ENCODE measurements at places on chromosomes 7 and 10.
A peak's percentile ranks its signal among the peaks of the same experiment; 100 is the strongest.

GRCh38 chr10:75969031-75969430 is 537.6 kb downstream of the LRMDA start:
- DNase-seq, result no peak

GRCh38 chr10:119653209-119653608 is 2.0 kb downstream of the BAG3 start:
- DNase-seq, result no peak

GRCh38 chr7:4772306-4772705 is 3.1 kb upstream of the AP5Z1 start:
- no peak for DNase-seq

DNA sequence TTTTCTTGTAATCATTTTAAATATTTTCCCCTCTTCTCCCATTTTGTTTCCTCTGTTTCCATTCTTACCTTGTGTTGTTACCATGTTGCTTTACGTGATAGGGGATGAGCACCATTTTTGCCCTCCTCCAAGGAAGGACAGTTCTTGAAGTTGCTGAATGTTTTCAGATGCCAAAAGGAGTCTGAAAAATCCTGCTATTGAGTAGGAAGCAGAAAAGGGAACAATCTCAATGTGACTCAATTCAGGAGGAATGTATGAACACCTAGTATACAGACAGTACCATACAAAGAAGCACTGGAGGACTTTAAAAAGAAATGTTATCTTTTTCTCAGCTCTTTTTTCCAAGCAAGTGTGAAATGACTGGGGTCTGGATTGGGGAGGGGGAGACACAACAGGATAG is 5.1 kb upstream of the NAMPT start:
- no peak for DNase-seq

DNA sequence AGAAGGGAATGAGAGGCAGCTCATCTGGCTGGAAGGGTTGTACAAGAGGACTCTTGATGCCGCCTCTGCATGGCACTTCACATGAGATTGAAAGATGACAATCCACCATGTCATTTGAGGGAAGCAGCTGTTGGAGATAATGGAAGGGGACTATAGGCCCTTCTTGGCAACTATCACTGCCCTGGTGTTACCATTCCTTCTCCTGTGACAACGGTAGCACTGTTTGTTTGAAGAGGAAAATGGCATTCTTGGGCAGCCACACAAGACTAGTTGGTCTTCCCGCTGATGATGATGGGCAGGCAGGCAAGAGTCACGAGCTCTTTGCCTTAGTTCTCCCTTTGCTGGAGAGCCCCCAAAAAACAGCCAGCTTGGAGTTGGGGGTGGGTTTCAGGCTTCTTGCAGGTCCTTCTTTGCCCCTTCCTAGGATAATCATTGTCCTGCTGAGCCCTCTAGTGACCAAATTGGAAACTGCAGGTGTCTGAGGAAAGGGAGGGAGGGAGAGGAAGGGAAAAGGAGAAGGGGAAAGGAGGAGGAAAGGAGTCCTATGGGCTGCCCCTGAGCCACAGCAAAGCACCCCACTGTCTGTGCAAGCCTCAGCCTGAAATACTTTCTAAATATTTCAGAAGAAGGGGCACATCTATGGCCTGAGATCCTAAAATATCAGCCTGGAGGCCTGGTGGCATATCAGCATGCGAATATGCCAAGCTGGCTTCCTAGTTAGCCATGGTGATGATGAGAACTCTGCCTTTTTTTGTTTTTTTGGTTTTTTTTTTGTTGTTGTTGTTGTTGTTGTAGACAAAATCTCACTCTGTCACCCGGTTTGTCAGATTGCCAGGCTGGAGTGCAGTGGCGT is 165.6 kb upstream of the KMT2E start:
- DNase-seq, result peak; percentile 54

- no peak for DNase-seq
Observed at GRCh38 chr7:47884675-47885074, 63.6 kb downstream of the PKD1L1 start.

GRCh38 chr7:148914208-148914777 is 30.2 kb upstream of the EZH2 start:
- peak; percentile 60 for DNase-seq

- DNase-seq, result no peak
Observed at GRCh38 chr10:59575269-59575668, 134.4 kb downstream of the SLC16A9 start.

DNA sequence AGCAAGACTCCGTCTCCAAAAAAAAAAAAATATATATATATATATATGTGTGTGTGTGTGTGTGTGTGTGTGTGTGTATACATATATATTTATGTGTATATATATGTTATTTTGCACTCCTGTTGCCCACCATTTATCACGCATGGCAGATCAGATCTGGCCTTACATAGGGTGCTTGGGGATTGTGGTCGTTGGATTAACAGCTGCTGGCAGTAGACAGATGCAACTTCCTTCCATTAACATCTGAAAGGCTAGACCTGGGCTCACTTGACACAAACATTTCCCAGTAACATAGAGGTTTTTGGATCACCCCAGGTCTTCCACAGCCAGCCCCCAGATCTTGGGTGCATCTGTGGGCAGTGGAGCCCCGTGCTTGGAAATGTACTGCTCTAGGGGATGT is 40.8 kb upstream of the DLD start:
- DNase-seq, result no peak

DNA sequence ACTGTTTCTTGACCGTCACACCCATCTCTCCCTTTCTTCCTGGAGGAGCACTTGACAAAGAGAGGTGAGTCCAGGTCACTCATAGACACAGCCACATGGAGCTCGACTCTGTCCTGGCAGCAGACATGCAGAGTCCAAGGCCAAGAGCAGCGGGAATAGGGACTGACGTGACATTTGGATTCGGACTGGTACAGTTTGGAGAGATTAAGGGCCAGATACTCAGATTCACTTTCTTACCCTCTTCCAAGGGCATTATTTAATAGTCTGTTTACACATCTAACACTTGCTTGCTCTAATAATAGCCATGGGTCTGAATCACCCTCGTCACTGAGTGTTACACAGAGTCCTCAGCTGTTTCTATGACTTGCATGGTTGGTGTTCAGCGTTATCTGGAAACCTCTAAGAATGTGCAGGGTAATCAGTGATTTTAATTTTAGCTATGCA is 39.2 kb upstream of the OTUD1 start:
- DNase-seq, result peak; percentile 85

DNA sequence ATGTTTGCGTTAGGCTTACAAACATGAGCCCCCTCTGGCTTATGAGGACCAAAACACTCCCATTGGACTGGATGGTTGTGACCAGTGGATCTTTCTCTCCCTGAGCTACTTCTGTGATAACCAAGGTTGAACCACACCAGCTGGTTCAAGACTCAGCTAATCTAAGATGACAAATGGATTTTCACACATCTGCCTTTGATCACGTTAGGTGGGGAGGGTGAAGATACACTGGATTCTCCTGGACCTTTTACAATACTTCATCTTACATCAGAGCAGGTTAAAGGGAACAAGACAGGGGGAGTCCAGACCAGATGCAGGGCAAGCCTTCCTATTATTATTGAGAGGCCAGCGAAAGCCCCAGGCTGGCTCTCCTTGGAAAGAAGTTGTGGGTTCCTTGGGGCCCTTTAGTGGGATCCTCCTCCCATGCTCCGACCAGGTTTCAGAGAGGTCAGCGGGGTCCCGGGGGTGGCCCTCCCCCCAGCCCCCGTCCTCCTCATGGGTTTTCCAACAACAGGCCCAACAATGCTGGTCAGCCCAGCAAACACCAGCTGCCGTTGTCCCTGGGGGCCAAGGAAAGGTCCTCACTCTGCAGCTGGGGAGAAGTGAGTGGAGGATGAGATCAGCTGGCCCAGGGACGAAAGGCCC is 2.8 kb downstream of the GFRA1 start:
- DNase-seq, result no peak

DNA sequence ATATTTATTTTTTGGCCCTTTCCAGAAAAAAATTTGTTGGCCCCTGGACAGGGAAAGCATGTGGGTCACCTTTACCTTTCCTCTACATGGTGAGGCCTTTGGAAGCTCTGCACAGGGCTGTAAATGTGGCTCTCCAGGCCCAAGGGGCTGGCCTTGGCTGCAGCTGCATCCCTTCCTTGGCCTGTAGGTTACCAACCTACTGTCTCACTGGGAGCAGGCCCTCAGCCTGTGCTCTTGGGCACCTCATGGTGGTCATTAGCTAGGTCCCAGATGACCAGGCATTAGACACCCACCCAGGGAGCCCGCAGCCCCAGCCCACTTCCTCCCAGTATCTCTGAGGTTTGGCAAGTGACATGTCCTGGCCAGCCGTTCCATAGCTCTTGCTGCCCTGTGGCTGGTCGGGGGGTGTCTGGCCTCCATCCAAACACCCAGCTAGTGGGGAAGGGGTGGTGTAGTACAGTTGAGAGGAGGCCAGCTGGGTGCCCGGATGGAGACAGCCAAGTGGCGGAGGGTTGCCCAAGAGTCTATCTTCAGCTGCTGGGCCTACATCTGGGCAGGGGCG is 7.1 kb upstream of the CPA5 start:
- DNase-seq, result no peak

DNA sequence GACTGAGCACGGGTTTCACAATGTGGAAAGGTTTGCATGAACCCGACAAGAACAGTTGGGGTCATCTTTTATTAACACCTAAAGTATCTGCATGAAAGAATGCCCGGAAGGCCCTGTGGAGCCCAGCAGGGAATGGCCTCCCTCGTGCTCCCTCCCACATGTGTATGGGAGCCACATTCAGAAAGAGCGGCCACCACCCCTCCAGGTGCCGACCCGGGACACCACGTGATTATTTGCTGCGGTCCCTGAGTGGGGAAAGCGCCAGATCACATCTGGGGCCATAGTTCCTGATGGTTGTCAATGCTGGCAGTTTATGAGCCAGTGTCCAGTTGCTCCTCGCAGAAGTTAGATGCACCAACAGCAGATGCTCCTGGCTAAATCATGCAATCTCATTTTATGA is 571.4 kb downstream of the TCERG1L start:
- no peak for DNase-seq

- no peak for DNase-seq
Observed at GRCh38 chr7:75055155-75055554, 18.4 kb downstream of the RCC1L start.

DNA sequence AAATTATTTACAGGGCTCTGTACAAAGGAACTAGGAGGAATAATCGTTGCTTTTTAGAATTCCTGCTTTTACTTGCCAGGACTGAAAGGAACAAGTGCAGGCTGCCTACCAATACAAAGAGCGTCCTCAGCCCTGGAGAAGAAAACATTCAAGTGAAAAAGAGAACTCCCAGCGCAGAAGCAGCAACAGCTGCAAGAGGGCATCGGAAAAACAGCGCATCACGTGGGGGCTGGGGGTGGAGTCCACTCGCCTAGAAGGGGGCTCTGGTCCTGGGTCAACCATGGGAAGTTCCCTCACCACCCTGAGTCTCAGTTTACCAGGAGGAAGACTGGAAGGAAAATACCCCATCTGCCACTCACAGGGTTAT is 385 bp upstream of the C10orf90 start:
- no peak for DNase-seq

- DNase-seq, result peak; percentile 8
Observed at GRCh38 chr7:118281196-118281595, 56.7 kb downstream of the ANKRD7 start.

DNA sequence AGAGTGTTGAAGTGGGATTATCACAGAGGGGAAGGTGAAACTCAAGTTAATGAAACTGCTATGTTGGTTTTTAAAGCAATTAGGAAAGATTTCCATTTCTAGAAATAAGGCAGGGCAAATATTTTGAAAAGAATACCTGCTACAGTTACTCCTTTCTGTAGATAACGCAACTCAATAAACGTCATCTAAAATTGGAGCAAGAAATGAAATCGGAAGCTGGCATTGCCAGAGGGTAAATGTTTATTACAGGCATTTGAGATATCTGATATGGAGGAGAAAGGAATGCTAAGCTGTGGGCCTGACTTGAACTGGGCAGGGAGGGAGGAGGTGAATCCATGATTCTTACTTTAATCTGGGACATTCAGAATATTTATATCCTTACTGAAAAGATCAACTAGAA is 217.0 kb upstream of the ADARB2 start:
- DNase-seq, result no peak

GRCh38 chr7:20030915-20031362 is 186.2 kb downstream of the MACC1 start:
- peak; percentile 51 for DNase-seq

DNA sequence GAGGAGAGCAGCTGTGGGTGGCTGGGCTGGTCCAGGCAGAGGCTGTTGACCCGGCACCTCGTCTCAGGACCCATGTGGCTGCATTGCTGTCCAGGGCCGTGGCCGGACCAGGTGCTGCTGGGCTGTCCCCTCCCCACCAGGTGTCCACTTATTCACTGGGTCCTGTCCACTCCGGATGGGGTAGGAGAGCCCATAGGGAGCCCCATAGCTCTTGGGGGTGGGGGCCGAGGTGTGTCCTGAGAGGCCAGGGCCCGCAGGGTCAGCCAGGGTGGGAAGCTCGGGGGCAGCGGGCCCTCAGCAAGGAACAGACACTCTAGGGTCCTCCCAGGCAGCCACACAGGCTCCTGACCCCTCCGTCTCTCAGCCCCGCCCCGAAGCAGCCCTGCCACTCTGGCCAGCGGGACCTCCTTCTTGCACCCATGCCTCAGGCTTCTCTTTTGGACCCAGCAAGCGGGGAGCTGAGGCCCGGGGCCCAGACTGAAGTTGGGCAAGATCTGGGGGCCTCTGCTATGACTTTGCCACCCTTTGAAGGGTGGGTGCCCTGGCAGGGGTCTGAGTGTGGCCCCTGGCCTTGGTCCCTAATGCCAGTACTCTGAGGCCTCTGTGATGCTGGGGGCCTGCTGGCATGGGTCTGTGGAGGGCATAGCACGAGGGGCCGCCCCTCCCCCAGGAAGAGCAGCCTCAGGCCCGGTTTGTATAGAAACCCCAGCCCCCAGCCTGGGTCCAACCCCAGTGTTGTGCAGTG is 86.4 kb downstream of the NKX6-2 start:
- no peak for DNase-seq

DNA sequence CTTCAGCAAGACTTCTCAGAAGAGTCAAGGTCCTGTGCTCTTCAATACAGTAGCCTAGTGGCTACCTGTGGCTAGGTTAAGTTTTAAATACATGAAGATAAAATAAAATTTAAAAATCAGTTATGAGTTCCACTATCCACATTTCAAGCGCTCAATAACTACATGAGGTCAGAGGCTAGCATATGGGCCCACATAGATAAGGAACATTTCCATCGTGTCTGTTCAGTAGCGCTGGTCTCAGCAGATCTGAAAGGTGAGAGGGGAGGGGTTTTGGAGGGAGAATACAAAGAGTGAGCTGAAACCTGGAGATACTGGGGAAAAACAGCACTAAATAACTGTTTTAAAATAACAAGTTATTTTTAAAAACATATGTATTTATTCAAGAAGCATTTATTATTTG is 219.0 kb downstream of the TRIL start:
- no peak for DNase-seq

DNA sequence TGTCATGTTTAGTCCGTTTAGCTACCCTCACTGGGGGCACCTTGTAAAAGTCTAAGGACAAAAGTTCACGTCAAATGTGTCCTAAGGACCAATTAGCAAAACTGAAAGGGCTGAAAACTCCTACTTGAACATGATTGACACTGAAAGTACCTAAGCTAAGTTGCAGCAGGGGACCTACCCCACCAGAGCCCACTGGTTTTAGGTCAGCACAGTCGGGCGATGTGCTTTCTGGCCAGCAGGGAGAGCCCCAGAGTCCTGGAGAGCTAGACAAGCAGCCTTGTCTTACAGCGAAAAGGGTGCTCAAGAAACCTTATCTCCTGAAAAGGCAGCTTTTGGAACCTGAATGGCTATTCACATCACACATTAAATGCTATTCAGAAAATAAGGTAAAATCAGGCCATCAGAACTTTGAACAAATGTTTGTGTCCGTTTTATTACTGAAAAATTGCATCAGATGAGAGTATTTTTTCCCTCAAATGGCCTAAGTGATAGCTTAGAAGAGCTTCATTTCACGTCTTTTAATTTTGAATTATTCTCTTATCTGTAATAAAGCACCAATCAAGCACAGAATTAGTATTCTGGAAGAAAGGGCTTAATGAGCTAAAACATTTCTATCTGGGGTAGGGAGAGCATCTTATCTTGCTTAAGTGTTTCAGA is 52.2 kb upstream of the MKI67 start:
- peak; percentile 9 for DNase-seq

All from fibroblast of skin of back (primary cell).